HCT116 (cell line): ENCODE measurements at places on chromosomes 16 and 17. TPM values are rescaled to one million over a fixed set of nuclear protein-coding genes. Genes with fewer than 3 reads are reported as not detected.

OR1A1 gene
- not detected for total RNA-seq

CDRT15 gene
- not detected for total RNA-seq

- no peak for DNase-seq
Measured at GRCh38 chr16:50288920-50289319, 22.6 kb downstream of the ADCY7 start.

- DNase-seq: no peak
Measured at GRCh38 chr17:59418732-59419166, 87.3 kb downstream of the YPEL2 start.

GRCh38 chr17:72039490-72039889 lies 81.3 kb upstream of the SOX9 start:
- DNase-seq: no peak

DNA sequence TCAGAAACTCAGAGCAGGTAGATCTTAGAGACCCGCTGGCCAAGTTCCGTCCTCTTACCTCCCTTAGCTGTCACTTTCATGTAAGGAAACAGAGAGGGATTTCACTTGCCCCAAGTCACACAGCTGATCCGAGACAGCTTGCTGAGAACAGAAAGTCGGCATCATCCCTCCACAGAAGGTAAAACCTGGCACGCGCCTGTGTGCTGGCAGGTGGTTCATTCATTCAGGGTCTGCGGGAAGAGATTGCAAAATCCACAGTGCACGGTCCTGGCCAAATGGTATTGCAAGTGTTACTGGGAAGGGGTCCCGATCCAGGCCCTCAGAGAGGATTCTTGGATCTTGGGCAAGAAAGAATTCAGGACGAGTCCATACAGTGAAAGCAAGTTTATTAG lies 139.4 kb upstream of the RPH3AL start:
- no peak for DNase-seq

- DNase-seq: no peak
Measured at GRCh38 chr16:3042376-3042775, 4.0 kb upstream of the MMP25 start.

DNA sequence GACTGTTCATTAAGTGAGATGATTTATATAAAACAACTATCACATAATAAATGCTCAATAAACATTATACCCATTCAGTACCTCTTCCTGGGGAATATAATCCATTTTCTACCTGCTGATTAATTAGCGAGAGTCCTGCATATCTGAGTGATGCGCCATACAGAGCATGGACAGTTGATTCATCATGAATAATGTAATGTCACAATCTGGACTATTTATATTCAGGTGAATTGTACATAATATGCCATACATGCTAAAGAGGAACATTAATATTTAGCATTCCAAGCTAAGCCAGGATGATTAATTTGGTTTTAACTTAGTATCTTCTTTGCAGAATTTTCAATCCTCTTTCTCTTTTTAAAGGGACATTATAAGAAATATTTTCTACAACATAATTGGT lies 362.0 kb upstream of the XYLT1 start:
- DNase-seq: no peak

NPIPB9 gene
- total RNA-seq: 1.1 TPM

GPR139 gene
- total RNA-seq: not detected

CACNB1 gene
- total RNA-seq: 13.0 TPM

ASPA gene
- total RNA-seq: not detected

DNA sequence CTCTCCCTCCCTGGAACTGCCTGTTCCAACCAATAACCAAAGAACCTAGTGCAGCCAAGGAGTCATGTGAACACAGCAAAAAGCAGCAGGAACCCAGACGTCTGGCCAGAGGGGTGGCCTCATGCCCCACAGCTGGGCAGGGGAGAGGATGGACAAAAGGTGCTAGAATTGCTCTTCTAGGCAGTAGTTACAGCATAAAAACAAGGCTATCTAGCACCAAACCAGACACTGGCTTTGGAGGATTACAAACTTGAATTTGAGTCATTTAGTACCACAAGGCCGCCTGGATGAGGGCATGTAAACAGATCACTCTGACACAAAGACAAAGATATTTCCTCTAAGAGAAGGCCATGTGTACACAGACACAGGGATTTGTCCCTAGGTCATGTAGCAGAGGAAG lies 423.3 kb upstream of the MAF start:
- DNase-seq: no peak
